ENCODE measurements at places on chromosomes 5 and 9. TPM values are rescaled to one million over a fixed set of nuclear protein-coding genes. Genes with fewer than 3 reads are reported as not detected.

GRCh38 chr9:90287567-90288274 lies 354.9 kb downstream of the DIRAS2 start:
- no peak for DNase-seq

GRCh38 chr9:35774907-35775635 lies 16.3 kb upstream of the NPR2 start:
- DNase-seq, result no peak

DNA sequence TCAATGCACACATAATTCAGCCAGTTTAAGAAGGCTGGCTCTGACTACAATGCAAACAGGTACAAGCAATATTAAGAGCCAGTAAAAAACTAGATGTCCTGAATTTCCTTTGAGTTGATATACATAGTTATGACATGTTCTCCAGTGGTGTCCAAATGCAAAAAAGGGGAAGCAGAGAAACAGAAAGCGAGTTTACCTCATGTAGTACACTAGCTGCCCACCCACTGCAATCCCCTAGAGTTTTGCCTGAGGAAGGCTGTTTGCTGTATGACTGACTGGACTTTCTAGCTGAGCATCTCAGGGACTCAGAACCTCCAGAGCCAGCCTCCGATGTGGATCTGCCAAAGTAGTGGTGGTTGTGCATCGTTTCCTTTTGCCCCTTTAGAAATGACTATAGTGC lies 44.8 kb upstream of the SLC1A3 start:
- no peak for DNase-seq

The ALDOB gene
- 816 TPM for polyA plus RNA-seq

DNA sequence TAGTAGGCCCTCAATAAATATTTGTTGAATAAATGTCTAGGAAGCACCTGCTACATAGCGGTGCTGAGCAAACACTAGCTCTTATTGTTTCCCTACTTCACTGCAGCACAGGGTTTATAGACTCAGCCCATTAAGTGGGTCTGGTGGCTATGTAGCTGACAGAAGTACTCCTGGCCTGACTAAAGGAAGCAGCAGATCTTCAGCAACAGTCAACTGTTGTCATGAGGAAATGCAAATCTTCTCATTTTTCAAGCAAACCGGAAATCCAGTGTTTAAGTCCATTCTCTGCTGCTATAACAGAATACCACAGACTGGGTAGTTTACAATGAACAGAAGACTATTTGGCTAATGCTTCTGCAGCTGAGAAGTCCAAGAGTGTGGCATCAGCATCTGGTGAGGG lies 2.8 kb upstream of the TEX10 start:
- DNase-seq, result no peak

DNA sequence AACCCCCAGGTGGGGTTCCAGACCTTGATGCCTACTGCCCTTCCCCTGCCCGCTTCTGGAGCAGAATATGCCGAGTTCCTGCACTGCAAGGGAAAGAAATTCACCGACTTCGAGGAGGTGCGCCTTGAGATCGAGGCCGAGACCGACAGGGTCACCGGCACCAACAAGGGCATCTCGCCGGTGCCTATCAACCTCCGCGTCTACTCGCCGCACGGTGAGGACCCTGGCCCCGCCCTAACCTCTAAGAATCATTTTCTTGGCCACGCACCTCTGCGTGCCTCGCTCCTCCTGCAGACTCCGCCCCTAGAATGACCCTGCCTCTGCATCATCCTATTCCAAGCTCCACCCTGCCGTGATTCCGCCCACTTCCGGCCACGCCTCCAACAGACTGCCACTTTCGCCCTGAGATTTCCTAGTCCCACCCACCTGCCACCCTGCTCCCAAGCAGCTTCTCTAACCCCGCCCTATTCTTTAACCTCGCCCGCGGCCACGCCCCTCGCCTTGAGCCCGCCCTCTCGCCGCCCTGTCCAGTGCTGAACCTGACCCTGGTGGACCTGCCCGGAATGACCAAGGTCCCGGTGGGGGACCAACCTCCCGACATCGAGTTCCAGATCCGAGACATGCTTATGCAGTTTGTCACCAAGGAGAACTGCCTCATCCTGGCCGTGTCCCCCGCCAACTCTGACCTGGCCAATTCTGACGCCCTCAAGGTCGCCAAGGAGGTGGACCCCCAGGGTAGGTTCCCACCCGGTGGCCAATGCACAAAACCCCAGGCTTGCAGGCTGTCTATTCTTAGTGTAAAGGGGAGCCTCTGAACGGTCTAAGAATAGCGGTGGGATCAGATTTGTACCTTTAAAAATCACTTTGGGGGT lies 15.6 kb downstream of the DNM1 start:
- peak; percentile 83 for DNase-seq

The SPATA31D4 gene
- not detected for polyA plus RNA-seq

GRCh38 chr5:102536323-102536928 lies 37.6 kb upstream of the SLCO6A1 start:
- DNase-seq, result no peak

The WDR38 gene
- polyA plus RNA-seq, result 0.46 TPM

The WDR41 gene
- polyA plus RNA-seq, result 66.1 TPM

DNA sequence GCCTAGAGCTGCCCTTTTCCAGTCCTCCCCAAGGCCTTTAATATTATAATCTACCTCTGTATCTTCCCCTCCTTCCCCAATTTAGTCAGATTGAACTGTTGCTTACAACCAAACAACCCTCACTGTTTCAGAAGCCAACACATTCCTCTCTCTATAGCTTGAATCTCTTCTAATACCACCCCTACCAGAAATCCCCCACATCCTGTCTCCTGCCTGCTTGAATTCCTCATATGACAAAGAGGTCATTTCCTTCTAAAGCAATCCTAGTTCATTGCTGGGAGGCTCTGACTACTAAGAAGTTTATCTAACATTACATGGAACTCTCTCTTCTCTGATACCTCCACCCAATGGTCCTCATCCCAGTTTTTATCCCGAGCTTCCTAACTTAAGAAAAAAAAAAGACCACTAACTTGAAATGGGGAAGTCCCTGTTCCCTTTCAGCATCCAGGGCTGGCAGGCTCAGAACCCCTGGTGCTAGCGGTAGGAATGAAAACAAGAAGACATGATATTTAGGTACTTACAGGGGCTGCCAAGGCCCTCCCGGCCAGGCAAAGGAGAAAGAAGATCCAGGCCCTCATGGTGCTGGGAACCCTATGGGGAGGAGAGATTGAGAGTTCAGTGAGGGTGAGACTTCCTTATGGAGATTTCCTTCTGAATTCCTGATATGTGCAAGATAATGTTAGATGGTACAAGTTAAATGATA lies 11.0 kb downstream of the SPARC start:
- no peak for DNase-seq

The FBXL7 gene
- 23.9 TPM for polyA plus RNA-seq

DNA sequence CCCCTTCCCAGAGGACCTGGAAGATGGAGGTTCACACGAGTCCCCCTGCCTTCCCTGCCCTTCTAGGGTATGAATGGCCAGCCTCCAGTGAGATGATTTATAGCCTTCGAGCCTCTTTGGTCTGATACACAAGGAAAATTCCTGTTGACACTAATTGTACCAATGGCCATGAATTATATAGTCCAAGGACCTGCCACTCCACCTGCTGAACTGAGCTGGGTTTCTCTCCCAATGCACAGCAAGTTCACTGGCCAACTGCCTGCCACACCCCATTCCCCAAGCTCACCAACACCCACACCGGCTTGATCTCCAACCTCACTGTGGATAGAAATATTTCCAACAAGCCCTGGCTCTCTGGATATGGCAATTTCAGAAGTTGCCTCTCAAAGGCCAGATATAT lies 9.3 kb upstream of the ADRA1B start:
- no peak for DNase-seq

DNA sequence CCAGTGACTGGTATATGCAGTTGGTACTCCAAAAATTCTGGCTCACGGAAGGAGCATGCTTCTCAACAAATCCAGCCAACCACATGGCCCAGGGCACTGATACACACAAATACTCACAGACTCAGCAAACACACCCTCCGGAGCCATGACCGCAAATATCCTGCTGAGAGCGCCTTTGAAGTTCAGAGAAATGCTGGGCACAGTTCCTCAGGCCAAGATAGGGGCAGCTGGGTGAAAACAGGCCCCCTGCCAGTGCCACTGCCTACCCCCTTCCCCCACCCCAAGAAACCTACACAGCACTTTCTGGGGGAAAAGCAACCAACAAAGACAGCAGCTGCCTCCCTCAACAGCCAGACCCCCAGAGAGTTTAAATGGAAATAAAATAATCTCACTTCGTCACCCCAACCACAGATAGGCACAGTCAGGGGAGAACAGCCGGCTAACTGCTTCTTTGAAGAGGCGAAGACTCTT lies 120.0 kb downstream of the C5orf15 start:
- DNase-seq, result no peak

DNA sequence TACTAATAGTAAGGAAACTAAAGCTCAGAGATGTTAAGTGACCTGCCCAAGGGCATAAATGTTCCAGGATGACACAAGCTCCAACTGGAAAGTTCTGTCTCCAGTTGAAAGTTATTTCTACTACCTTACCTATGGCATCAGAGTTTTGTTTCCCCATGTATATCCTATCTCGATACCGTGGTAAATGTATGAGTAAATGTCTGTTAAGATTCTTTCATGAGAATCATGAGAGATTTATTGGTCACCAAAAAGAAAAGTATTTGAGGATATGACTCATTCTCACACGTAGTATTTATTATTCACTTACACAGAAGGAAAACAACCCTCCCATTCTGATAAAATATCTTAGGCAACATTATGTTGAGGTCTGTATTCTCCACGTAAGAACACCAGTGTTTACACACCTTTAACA lies 11.1 kb upstream of the SHOC1 start:
- DNase-seq, result no peak

The CARD9 gene
- polyA plus RNA-seq, result 3.2 TPM

The IFNB1 gene
- polyA plus RNA-seq, result not detected

- DNase-seq, result no peak
These were observed 758.6 kb upstream of the DMAC1 start for GRCh38 chr9:8558176-8558575.

- DNase-seq, result no peak
These were observed 576.5 kb downstream of the TLE1 start for GRCh38 chr9:81112627-81113452.

DNA sequence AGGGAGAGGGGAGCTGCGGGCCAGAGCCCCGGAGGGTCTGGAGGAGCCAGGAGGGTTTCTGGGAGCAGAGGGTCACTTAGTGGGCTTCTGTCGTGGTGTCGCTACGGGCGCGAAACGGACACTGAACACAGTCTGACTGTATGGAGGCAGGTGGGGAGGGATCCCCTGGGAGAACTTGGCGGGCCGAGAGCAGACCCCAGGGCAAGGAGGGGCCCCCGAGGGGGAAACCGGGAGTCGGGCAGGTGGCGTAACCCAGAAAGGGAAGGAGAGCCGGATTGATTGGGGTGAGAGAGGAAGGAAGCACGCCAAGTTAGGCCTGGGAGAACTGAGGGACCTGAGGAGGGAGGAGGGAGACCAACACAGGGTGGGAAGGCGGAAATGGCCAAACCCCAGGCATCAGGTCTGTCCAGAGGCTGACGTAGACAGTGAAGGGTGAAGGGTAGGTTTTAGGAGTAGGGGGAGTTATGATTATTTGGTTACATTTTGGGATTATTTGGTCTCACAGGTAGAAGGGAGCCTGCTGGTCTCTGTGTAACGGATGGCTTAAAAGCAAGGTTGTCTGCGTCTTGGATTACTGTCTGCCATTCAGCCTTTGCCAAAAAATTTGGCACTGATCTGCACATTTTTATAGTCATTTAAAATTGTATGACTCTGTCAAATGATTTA lies 3.3 kb upstream of the MSMP start:
- peak; percentile 44 for DNase-seq

DNA sequence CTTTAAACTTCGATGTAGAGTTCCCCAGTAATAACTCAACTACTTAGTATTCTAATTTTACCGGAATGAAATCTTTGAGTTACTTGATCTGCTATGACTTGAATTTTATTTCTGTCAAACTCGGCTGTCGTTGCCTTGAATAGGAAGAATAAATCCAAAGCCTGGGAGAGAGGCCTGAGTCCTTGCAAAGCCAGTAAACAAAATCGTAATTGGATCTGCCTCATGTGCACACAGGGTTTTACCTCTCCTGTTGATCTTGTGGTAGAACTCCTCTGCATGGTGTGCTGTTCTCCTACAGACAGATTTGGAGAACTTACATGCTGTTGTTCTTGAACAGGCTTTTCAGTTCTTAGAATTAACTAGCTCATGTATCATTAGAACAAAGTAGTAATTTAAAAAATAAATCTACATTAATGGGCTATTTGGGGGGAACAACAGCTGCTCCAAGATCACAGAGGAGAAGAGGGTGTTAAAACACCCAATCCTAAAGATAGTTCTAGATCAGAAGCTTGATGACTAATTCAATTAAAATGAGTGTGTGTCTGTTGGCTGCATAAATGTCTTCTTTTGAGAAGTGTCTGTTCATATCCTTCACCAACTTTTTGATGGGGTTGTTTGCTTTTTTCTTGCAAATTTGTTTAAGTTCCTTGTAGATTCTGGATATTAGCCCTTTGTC lies 28.9 kb downstream of the HSPB3 start:
- no peak for DNase-seq

GRCh38 chr5:52707616-52708015 lies 80.1 kb upstream of the ITGA1 start:
- no peak for DNase-seq

DNA sequence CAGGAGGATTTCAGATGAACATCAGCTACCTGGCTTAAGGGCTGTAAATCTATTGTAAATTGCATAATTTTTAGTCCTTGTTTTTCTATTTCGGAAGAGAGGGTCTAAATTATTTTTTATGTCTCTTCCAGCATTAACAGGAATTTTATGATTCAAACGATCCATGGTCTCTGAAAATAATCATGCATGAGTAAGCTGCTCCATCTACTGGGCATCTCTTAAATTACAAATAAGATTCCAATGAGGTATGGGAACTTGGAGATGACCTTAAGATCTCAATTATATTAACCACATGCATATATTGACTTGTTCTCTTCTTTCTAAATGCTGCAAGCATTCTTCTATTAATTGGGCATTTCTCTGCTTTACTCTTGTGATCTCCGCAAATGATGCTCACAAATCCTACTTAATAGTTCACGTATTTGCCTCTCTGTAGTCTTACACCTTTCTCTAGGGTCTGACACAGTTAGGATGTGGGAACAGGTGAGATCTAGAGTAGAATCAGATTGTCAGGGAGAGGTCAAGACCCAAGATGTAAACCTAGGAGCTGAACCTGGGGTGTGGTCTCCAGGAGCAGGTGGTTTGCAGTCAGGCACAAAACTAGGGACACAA lies 86.9 kb downstream of the NUDT12 start:
- peak; percentile 49 for DNase-seq

The CLTA gene
- 297 TPM for polyA plus RNA-seq

The SARDH gene
- 7.6 TPM for polyA plus RNA-seq

DNA sequence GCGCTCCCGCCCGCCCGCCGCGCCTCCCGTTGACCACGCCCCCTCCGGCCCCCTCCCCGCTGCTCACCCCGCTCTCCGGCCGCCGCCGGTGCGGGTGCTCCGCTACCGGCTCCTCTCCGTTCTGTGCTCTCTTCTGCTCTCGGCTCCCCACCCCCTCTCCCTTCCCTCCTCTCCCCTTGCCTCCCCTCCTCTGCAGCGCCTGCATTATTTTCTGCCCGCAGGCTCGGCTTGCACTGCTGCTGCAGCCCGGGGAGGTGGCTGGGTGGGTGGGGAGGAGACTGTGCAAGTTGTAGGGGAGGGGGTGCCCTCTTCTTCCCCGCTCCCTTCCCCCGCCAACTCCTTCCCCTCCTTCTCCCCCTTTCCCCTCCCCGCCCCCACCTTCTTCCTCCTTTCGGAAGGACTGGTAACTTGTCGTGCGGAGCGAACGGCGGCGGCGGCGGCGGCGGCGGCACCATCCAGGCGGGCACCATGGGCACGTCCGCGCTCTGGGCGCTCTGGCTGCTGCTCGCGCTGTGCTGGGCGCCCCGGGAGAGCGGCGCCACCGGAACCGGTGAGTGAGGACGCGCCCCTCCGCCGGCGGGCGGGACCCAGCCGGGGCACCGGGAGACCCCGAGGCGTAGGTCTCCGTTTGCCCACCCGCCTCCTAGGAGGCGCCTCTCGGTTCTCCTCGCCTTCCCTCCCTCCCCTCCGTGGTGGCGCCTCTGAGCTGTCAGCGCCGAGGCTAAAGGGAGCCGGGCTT lies at the start of gene VLDLR:
VLDLR (plus strand) TSS at position 66 of the 739 bp plus-strand sequence; CDS start at position 469, 403 bp downstream.
- peak; percentile 37 for DNase-seq

Measured in renal cortex interstitium (tissue), 15 donors.